ENCODE measurements at places on chromosomes 2 and 18. TPM values are rescaled to one million over a fixed set of nuclear protein-coding genes. Genes with fewer than 3 reads are reported as not detected.

GRCh38 chr2:143524559-143525401 lies 395.6 kb downstream of the ARHGAP15 start:
- DNase-seq, result no peak

DNA sequence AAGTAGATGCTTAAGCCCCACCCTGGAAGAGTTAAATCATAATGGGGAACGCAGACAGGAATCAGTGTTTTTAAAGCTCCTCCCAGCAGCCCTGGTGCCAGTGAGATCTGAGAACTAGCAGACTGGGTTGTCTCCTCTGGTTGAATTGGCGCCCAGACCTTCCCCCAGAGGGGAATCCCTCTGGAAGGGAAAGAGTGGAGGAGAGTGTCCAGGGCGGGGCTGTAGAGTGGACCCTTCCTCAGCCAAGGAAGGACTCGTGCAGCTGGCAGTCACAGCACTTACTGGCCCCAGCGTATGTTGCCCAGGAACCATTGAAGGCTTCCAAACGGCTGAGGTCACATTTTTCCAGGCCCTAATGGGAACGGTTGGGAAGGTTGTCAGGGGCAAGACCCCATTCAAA lies 62.5 kb downstream of the TGOLN2 start:
- DNase-seq, result no peak

- DNase-seq, result peak; percentile 48
These were observed 507.6 kb upstream of the TNP1 start for GRCh38 chr2:217367464-217367863.

The KIF5C gene
- 0.12 TPM for polyA plus RNA-seq

DNA sequence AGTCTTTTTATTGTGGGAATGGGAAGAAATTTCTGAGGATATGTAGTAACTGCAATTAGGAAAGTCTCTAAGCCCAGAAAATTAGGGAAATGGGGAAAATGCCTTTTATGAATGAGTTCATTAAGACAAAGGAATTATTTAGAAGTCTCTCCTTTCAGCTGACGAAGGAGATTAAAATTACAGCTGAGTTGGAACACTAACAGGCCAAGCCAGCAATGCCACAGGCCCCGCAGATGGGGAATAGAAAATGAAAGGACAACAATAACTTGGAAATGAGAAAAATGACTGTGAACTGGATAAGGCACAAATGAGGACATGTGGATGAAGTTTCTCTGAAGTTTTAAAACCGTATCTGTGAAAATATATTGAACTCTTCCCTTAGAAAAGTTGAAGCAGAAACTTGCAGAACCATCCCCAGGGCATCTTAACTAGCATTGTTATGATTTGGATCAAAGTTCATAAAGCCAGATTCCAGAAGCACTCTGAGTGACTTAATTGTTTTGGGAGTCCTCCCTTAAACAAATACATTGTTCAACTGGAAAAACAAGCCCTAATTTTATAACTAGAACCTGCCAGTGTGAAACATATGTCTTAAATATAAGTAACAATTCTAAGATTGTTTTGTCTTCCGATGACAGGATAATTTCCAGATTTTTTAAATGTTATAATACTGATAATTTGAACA lies 51.3 kb downstream of the C2orf76 start:
- DNase-seq, result no peak

DNA sequence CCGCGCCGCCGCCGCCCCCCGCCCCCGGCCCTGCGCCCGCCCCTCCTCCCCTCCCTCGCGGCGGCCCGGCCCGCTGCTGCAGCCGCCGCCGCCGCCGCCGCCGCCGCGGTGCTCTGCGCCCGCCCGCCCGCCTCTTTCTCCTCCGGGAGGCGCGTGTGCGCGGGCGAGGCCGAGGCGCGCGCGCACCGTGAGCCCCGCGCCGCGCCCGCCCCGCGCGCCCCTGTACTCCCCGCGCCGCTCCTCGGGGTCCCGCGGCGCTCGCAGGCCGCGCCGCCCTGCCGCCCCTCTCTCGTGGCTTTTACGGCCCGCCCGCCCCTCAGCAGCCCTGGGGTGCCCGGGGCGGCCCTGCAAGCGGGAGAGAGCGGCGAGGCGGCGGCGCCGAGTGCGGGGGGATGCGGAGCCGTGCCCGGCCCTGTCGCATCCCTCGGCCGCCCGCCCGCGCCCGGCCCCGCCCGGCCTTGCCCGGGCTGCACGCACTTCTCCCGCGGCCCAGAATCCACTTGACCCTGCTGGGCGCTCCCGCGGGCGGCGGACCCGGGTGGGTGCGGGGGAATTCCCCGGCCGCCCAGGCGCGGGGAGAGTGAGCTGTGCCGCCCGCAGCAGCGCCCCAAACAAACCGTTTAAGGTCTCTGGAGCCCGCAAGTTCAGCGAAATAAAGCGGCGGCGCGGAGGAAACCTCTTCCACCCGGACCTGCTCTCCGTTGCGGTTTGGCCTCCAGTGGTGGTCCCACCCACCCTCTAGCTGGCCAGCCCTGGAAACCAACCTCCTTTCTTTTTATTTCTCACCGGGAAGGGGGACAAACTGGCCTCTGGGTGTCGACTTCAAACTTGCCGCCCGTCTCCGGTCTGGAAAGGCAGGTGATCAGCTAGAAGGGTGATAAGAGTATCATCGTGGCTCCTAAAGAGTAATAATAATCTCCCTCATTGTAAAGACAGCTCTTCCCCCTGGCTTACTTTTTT lies 37.4 kb downstream of the AFF3 start:
- DNase-seq, result no peak

DNA sequence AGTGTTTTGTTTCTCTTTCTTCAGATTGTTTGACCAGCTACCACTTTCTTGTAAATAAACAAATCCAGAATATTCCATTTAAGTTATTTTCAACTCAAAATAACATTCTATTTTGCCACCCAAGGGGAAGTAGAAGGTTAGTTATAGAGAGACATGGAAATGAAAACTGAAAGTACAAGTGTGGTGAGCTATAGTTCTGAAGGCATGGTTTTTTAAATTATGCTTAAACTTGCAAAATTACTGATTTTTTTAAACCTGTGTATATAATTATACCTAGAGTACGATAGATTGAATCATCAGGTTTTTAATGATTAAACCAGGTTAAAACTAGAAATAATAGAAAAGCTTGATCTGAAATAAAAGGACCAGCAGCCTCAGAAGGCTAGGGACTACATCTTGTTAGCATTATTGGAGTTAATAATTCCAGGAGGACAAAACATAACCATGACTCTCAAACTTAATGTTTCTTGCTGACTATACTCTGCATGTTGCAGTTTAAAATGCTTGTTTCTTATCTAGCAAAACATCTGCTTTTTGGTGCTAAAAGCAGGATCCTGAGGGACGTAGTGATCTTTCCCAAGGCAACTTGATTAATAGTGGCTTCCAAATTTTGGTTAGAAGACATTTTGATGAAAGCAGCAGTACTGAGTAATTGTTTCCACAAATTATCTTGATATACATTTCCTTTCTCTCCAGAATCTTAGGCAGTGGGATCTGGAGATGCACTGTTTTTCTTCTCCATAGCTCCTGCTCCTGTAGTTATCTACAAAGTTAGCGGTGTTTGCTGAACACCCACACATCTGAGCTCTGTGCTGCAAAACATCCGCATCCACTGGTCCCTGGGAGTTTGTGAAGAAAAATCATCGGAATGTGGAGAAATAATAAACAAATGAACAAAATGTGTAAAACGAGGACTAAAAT lies 327.2 kb upstream of the PKDCC start:
- no peak for DNase-seq

The FAM161A gene
- polyA plus RNA-seq, result 1.6 TPM

The EFHD1 gene
- not detected for polyA plus RNA-seq

DNA sequence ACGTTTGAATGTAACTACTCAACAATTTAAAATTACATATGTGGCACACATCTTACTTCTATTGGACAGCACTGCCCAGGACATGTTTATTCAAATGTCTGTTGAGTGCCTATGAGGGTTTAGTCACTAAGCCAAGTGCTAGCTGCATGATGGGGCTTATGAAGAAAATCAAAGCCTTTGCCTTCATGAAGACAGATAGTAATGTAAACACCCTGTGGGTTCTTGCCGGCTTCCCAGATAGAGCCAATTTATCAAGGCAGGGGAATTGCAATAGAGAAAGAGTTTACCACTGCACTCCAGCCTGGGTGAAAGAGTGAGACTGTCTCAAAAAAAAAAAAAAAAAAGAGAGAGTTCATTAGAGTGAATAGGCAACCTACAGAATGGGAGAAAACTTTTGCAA lies 43.7 kb upstream of the NEB start:
- no peak for DNase-seq

DNA sequence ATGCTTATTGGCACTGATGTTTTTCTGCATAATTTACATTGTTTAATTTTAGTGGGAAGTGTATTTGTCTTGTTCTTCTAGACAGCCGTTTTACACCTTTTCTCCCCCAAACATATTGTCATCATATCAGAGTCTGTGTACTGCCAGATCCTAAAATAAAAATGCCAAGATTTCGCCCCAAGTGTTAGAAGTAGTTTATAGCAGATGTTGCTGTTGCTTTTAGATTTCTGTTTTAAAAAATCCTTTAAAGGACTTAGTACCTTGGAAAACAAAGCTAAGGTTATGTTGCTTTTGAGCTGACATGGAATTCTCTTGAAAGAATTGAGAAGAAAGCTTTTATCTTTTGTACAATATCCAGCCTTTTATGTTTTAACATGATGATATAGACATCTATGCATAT lies 36.0 kb downstream of the NAB1 start:
- DNase-seq, result no peak

DNA sequence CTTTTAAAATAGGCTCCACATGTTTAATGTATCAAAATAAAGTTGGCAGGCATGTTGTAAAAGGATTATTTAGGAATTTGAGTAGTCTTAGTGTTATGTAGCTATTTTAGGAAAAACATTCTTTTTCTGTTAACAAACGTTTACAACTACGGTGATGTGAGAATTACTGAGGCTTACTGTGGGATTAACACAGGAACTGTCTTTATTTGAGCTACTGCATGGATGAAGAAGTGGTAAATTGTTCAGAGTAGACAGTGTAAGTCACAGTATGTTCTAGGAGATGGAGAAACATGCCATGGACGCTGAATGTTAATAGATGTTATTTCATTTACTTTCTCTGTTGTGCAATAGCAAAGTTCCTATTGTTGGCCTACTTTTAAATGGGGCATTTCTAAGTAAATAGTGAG lies 1.6 kb downstream of the PPM1B start:
- no peak for DNase-seq

The PHLPP1 gene
- 4.6 TPM for polyA plus RNA-seq

DNA sequence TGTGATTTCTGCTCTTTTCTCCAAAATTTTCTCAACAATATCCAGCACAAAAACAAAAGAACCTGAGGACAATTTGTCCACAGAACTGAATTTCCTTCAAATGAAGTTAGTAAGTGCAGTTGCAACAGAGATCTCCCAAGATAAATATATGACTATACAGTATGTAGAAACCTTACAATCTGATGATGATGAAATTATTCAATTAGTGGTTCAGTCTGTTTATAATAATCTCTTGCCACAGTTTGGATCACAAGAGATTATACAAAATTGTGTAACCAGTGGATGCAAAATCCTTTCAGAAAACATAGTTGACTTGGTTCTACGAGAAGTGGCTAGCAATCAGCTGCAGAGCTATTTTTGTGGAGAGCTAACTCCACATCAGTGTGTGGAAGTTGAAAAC lies 68.7 kb downstream of the FSIP2 start:
- no peak for DNase-seq

- no peak for DNase-seq
These were observed 299.2 kb upstream of the RBMS1 start for GRCh38 chr2:160792837-160793236.

- DNase-seq, result peak; percentile 83
These were observed at the start of gene GCC2 for GRCh38 chr2:108448678-108449409. Gene GCC2, plus strand, starts transcription at chr2:108449206. Its CDS starts 69 bp downstream, at chr2:108449275.

- no peak for DNase-seq
These were observed 258.5 kb downstream of the ALK start for GRCh38 chr2:29662861-29663260.

DNA sequence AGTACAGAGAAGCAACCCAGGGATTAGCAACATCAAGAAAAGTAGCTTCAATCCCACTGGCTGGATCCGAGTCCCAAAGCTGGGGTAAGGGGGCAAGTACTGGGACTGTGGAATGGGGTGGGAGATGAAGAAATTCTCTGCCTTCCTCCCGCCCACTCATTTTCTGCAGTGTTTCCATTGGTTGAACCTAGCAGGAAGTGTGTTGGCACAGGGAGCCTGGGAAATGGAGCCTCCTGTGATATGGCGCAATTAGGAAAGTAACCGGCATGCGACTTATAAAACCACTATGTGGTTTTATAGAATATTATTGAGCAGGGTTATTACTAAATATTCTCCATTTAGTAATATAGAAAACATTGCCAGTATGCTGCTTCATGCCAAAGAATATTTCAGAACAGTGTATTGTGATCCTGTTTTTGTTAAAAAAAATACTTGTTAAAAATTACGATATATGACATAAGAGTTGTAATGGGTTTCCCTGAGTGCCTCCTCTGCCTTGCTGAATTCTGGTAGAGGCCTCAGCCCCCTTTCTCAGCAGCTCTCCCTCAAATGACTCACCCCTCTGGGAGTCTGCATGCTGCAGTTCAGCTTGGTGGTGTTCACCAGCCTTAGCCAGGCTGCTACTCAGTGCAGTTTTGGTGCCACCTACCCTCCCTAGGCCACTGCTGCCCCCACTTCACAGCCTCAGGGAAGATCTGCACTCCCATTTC lies 60.5 kb downstream of the HK2 start:
- DNase-seq, result no peak

Data from AG04450 (cell line).